Suprapubic skin (tissue), 4 donors: ENCODE measurements at places on chromosomes 7 and 10.

- no peak for DNase-seq
Observed at GRCh38 chr10:133318494-133319127, 9.9 kb downstream of the ZNF511 start.

- no peak for DNase-seq
Observed at GRCh38 chr7:130394421-130395195, 14.3 kb downstream of the CPA1 start.

DNA sequence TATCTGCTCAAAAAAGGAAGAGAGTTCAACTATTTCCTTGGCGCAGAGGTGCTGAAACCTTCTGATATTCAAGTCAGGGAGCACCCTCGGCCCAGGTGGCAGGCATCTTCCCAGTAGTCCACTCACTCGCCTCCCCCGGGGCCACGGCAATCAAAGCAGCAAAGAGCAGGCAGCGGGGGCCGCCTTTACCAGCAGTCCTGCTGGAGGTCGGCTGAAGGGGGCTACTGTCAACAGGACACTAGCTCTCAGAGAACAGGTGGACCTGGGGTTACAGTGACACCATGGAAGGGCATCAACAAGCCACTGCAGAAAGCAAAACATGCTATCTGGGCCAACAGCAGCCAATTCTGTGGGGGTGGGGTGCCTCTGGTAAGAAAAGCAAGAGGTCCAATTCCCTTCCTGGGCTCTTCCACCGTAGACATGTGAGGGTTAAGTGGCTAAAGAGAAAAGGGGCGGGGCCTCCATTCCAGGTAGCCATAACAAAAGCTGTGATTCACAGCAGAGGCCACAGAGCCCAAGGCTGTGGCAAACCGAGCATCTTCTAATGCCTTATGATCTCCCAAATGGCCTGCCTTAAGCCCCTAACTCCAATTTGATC is 9.4 kb downstream of the FZD9 start:
- DNase-seq = no peak

DNA sequence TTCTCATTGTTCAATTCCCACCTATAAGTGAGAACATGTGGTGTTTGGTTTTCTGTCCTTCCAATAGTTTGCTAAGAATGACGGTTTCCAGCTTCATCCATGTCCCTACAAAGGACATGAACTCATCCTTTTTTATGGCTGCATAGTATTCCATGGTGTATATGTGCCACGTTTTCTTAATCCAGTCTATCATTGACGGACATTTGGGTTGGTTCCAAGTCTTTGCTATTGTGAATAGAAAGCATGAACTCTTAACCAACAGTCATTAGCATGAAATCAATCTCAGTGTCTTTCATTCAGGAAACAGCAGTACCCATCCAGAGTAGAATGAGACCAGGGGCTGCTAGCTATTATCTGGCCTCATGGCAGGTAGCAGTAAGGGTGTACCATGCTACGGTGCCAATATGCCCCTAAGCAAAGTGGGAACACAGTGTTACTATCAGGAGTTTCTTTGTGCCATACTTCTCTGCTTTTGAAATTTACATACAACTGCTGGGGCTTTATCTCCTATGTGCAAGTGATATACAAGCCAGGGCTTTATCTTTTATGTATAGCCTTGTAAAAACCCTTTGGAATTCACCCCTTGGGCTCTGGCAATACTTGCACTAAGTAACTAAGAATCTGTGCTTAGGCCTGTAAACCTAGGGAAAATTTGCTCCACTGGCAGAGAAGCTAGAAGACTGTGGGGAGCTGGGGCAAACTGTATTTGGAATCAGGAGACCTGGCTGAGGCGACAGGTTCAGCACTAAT is 5.4 kb downstream of the PON2 start:
- DNase-seq = no peak

DNA sequence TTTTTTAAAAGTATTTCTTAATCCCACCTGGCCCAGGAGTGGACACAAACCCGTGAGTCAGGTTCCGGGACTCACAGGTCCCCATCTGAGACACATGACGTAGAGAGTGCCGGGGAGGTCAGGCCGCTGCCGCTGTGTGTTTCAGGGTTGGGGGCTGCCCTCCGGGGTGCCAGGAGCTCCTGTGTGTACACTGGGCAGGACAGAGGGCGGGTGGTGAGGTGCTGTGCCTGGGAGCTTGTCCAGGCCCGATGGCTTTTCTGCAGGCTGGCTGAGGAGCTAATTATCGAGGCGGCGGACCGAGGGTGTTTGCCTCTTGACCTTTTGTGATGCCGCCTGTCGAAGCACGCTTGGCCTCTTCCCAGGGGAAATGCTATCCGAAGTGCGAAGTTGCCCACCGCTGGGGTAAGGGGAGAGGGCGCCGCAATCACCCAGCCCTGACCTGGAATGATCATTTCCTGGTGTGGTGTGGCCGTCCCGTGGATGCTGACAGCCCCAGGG is 42.1 kb downstream of the FOXL3 start:
- DNase-seq = no peak

DNA sequence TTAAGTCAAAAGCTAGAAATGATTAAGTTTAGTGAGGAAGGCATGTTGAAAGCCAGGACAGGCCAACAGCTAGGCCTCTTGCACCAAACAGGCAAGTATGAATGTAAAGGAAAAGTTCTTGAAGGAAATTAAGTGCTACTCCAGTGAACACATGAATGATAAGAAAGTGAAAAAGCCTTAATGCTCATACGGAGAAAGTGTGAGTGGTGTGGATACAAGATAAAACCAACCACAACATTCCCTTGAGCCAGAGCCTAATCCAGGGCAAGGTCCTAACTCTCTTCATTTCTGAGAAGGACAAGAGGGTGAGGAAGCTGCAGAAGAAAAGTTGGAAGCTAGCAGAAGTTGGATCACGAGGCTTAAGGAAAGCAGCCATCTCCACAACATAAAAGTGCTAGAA is 53.0 kb downstream of the DNAJC1 start:
- no peak for DNase-seq

DNA sequence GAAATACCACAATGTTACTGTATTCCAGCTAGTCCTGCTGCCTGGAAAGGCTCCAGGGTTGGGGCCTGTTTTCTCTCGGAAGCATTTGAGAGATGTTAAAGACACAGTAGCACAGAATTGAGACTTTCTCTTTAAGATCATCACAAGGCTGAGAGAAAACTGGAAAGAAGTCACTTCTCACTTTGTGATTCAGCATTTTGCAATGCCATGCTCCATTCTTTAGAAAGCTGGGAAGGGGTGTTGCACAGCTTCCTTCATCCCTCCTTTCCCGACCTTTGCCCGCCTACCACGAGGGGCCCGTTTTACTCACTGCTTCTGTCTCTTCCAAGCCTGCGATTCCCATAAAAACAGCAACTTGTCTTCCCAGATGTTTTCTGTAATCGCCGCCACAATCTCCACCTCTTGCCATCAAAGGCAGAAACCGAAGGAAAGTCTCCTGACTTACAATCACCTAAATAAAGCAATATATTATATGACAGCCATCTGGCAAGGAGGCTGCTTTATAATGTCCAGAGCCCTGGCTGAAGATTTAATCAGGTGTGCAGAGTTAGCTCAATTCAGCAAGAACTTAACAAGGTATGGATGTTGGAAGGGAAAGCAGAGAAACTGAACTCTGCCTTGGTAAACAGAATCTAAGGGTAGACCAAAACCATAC is 18.9 kb downstream of the NOD1 start:
- peak; percentile 85 for DNase-seq

- no peak for DNase-seq
Observed at GRCh38 chr7:159143780-159144757, 598 bp downstream of the VIPR2 start.

- DNase-seq = no peak
Observed at GRCh38 chr10:79393221-79393923, 46.1 kb downstream of the PPIF start.
